Stimulated activated CD4-positive, alpha-beta T cell treated with anti-CD3 and anti-CD28 coated beads, Interleukin-1b, Interleukin-23, amount 100 ng/mL, for 1 hour (primary cell): ENCODE measurements at places on chromosomes 2 and 18.

DNA sequence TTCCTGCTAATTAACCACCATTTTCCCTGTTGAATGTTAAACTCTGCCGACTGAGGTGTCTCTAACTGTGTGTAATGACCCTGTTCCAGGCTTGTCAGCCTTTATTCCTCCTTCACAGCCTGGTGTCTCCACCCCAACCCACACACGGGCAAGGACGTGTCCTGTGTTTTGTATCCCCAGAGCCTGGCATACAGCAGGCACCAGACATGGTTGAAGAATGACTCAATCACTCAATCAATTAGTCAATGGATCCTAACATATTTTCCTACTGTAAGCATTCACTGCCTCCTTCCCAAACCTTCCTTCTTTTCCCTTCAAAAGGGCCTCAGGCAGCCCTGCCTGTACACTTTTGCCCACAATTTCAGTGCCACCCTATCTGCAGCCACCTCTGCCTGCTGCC, 2.7 kb upstream of the TNS1 start:
- no peak for DNase-seq

DNA sequence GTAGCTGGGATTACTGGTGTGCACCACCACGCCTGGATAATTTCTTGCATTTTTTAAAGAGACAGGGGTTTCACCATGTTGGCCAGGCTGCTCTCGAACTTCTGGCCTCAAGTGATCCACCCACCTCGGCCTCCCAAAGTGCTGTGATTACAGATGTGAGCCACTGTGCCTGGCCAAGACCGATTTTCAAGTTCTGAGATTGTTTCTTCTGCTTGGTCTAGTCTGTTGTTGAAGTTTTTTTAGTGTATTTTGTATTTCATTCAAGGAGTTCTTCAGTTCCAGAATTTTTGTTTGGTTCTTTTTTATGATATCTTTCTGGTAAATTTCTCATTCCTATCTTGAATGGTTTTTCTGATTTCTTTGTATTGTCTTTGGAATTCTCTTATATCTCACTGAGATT, 96.4 kb downstream of the ANKRD12 start:
- DNase-seq, result no peak

GRCh38 chr2:147449323-147449991, 395.4 kb upstream of the ACVR2A start:
- DNase-seq, result no peak

GRCh38 chr2:231418820-231419640, 23.5 kb downstream of the B3GNT7 start:
- no peak for DNase-seq

- no peak for DNase-seq
Measured at GRCh38 chr2:156399950-156400705, 36.1 kb upstream of the GPD2 start.

DNA sequence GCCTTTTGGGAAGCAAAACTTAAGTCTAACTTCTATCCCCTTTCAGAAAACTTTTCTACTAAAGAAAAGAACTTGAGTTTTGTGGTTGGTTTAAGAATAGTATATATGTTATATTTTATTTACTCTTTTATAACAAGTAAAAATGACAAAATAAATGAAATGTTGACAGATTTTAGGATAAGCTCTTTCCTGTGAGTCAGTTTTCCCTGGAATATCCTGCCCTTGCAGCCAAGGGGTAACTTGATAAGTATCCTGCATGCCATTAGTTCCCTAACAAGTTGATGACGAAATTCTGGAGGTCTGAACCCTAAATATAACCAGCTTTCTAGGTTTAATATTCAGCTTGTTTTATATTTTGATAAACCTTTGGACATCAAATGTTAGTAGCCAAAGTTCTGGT, 7.3 kb upstream of the HTR2B start:
- DNase-seq, result no peak

- no peak for DNase-seq
Measured at GRCh38 chr2:86426271-86426670, 14.9 kb upstream of the KDM3A start.
